ENCODE measurements at places on chromosomes 3 and 15.

DNA sequence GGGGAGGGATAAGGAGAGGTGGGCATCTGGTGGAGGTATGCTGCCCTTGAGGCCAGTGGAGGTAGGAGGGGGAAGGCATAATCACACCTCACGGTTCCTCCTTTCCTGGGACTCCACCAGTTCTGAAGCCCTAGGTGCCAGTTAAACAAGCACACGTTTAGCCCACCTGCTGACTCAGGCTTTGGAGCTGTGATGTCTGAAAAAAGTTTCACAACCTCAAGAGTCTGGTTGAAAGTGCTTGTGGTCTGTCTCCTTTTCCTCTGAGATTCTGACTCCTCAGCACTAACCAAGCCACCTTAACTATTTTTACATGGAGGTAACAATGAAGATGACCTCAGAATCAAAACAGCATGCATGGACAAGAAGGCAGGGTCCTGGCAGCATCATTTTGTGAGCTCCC, 23.0 kb downstream of the HPS3 start:
- DNase-seq: no peak

- DNase-seq: peak; percentile 31
Observed at GRCh38 chr15:52529341-52529924, 753 bp upstream of the MYO5A start.

DNA sequence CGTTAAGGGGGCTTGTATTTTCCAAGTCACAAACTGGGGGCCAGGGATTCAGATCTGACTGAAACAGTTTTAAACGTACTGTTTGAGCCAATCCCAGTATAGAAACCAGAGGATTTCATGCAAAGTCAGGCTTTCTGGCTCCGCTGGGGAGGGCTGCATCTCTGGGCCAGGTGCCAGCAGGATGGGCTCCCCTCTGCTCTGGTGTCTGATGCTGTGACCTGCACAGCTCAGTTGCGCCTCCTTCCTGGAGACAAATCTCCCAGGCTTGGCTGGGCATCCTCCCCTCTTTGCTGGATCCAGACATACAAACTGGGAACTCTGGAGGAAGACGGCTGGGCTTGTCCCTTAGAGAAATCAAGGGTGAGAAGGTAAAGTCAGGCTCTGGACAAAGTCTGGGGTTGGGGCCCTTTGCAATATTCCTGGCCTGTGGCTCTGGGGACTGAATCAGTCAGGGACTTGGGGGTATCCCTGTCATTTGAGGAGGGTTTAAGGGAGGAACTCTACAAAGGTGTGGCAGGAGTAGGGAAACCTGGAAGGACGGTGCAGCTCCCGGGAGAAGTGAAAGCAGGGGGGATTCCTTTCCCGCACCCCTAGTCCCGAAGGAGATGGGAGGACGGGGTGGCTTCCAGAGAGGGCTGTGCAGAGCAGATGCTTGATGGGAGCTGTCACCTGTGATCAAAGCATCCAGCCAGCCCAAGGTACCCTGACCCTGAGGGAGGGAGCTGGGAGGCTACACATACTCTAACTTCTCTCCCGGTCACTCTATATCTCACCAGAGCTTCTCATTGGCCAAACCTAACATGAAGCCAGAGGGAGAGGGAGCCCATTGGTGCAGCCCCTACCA, 114.8 kb upstream of the ATP2B2 start:
- no peak for DNase-seq

DNA sequence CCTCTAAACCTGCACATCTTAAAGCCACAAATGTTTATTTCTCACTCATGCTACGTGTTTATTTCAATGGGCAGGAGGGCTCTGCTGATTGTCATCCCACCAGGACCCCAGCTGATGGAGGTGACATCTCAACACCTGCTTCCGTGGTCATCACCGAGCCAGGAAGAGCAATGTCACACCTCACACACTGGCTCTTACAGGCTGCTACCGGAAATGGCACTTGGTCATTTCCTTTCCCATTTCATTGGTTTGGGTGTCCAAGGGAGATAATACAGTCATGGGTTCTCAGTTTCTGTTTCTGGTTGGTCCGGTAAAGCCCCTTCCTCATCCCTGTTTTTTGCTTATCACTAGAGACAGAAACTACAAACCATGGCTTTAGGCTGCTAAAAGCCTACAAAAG, 41.9 kb downstream of the ABHD2 start:
- no peak for DNase-seq

- no peak for DNase-seq
Observed at GRCh38 chr3:52132041-52132440, 22.2 kb downstream of the POC1A start.

All from NAMALWA (cell line).